Stimulated activated CD4-positive, alpha-beta T cell treated with anti-CD3 and anti-CD28 coated beads, Interleukin-15, amount 100 ng/mL, for 48 hours (primary cell): ENCODE measurements at places on chromosomes 7 and 10.
A peak's percentile ranks its signal among the peaks of the same experiment; 100 is the strongest.

DNA sequence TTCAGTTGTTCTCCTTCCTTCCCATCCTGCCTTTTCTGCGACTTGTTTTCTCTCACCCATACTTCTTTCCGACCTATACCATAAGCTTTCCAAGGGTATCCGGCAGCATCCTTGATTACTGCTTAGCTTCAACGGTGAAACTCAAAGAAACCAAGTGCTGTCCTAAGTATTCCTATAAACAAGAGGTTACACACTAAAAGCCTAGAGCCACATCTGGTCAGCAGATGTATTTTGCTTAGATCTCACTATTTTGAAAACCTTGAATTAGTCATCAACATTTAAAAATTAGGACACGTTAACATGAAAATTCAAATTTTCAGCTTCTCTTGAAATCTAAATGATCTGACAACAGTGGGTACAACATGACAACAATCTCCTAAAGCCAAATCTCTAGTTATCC is 20.0 kb downstream of the ARHGAP21 start:
- DNase-seq, result no peak

GRCh38 chr10:615583-616152 is 73.8 kb downstream of the DIP2C start:
- DNase-seq, result no peak

- DNase-seq, result no peak
Measured at GRCh38 chr7:33964417-33965182, 59.3 kb downstream of the BMPER start.

DNA sequence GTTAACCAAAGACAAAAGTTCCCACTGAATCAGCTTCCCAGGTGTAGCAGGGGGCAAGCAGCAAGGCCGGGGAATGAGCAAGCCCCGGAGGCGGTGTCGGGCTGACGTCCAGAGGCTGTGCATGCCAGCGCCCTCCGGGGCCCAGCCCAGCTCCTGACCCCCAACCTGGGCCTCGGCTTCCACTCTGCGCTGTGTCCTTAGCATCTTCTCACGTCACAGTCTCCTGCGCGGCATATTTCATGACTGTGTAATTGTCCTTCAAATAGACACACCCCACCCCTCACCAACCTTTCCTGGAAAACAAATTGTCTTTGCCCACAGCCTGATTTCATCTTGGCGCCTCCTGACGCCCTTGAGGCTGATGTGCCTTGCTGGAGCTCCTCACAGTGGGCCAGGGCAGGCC is 133.5 kb downstream of the RGS10 start:
- no peak for DNase-seq

DNA sequence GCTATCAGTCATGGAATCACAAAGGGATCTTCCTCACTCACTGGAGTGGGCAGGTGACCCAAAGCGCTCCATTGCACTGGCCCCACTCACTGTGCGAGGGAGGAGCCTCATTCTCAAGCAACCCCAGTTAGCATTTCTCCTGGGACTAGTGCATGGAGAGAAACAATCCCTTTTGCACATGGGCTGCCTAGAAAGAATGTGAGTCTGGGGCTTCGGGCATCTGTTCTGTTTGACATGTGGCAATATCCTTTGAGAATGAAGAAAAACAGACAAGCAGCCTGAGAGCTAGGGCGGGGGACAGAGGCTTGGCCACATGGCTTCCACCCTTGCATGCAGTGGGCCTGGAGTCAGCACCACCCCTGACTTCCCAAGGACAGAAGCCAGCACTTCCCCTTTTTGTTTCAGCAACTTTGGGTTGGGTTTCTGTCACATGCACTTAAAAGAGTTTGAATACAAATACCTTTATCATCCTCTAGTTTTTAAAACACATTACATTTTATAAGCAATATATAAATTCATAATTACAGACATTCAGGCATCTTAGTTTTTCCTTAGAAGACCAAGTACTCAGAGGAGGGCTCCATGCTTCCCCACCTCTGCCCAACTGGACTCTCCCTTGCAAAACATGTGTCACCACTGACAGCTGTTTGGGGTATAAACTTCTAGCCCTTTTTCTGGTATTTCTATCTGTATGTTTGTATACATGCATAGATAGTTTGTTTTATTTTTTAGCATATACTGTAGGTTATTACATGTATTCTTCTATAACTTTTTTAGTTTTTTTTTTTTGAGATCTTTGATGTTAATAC is 73.8 kb downstream of the RBM20 start:
- DNase-seq, result no peak

- DNase-seq, result no peak
Measured at GRCh38 chr7:50828801-50829200, 46.1 kb upstream of the GRB10 start.

- DNase-seq, result no peak
Measured at GRCh38 chr10:6382081-6382480, 179.3 kb downstream of the PFKFB3 start.

GRCh38 chr7:111788286-111789047 is 226.2 kb upstream of the IMMP2L start:
- no peak for DNase-seq

DNA sequence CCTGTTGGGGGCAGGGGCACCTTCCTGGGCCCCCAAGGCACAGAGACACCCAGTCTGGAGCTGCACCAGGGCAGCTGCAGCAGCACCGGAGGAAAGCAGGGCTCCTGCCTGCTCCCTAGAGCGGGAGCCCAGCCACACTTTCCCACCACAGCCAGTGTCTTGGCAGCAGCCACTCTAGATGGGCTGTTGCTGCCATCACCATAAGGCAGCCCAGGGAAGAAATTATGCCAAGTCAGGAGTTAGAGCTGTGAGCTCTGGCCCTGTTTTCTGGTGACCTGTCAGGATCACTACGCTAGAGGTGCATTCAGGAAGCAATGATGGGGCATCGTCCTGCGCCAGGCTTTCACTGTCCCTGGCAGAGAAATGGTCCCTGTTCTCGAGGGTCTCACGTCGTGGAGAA is 38.0 kb upstream of the ZNRF2 start:
- DNase-seq, result no peak

GRCh38 chr7:7972922-7973594 is 4.5 kb downstream of the GLCCI1 start:
- DNase-seq, result no peak

DNA sequence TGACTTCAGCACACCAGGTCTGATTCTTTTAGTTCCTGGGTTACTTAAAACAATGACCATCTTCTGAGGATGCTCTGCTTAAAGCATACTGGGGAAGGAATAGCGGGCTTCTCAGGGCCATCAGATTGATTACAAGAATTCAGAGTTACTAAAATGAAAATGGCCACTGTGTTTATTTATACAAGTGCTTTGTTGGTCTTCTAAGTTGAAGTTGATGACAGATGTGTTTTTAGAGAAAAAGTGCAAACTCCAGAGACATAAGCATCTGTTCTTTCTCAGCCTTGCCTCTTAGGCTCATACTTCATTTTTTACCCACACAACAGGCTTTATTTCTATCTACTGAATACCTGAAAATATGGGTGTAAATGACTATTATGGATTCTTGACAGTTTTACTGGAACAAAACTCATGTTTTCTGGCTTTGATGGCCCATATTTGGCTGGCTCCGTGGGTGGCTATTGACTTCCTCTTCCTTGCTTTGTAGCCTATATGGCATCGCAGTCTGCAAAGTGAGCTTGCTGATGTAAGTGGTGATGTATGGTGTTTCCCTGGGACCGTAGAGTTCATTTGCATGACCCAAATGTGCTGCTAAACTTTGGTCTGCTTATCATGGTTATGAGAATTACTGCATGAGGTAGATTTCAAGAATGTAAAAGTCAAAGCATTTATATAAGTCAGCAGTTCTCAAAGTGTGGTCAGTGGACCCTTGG is 121.3 kb downstream of the BMPER start:
- no peak for DNase-seq

DNA sequence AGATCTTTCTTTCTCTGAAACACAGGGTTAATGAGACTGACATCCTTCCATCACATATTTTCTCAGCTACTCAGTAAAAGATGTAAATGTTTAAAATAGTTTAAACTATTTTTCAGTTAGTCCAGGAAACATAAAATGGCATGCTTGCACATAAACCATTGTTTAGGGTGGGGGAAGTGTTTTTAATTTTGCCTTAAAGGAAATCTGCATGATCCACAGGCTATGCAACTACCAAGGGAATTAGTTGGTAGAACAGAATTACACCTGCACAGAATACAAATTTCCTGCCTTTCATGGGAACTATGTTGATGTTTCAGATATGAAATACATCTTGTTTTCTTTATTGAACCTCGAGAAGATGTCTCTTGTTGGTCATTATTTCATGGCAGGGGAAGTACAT is 10.6 kb downstream of the CAV1 start:
- no peak for DNase-seq

- no peak for DNase-seq
Measured at GRCh38 chr7:112336936-112337576, 113.2 kb upstream of the IFRD1 start.

DNA sequence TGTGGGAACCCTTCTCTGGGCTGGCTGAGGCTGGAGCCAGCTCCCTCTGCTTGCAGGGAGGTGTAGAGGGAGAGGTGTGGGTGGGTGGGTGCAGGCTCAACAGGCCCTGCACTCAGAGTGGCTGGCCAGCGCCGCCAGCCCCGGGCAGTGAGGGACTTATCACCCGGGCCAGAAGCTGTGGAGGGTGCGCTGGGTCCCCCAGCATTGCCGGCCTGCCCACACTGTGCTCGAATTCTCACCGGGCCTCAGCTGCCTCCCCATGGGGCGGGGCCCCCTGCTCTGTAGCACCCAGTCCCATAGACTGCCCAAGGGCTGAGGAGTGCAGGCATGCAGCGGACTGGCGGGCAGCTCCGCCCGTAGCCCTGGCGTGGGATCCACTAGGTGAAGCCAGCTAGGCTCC is 190.7 kb upstream of the TAC1 start:
- DNase-seq, result no peak

DNA sequence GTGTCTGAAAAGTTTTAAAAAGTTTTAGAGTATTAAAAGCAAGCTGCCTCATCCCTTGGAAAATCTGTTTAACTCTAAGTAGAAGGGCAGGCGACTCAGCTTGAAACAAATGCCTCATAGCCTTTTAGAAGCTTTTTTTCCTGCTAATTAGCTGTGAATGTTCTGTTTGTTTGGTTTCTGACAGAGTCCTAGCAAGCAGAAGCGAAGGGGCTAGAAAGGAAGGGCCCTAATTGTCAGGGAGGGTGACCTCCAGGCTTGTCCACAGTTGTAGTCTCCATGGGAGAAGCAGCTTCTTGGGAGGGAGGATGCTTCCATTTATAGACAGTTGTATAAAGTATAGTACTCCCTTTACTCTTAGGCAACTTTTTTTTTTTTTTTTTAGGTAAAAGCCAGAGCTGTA is 90.9 kb downstream of the DNAJC1 start:
- DNase-seq, result no peak

GRCh38 chr10:106682175-106682574 is 482.3 kb downstream of the SORCS1 start:
- DNase-seq, result no peak

DNA sequence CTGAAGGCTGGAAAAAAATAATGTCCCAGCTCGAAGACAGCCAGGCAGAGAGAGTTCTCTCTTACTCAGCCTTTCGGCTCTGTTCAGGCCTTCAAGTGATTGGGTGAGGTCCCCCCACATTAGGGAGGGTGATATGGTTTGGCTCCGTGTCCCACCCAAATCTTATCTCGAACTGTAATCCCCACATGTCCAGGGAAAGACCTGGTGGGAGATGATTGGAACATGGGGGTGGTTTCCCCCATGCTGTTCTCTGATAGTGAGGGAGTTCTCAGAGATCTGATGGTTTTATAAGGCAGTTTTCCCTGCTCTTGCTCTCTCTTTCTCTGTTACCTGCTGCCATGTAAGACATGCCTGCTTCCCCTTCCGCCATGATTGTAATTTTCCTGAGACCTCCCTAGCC is 36.6 kb upstream of the LEP start:
- no peak for DNase-seq

- DNase-seq, result no peak
Measured at GRCh38 chr10:74234569-74234968, 83.5 kb downstream of the ADK start.

DNA sequence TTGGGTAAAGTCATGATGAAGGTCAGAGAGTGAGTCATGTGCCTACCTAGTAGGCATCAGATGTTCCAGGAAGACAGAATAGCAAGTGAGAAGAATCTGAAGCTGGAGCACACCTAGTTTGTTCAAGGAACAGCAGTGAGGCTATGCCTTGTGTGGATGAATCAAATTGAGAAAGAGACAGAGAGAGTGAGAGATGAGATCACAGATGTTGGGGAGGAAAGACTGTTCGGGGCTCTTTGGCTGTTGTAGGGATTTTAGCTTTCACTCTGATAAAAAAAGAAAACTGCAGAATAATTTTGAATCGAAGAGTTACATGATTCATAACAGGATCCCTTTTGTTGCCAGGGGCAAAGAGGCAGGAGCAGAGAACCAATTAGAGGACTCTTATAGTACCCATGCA is 6.3 kb downstream of the LIPF start:
- peak; percentile 4 for DNase-seq

GRCh38 chr10:13859979-13860654 is 273.4 kb downstream of the PRPF18 start:
- DNase-seq, result no peak

- no peak for DNase-seq
Measured at GRCh38 chr10:133132473-133133291, 27.3 kb upstream of the KNDC1 start.

GRCh38 chr7:35289376-35289775 is 35.5 kb upstream of the TBX20 start:
- DNase-seq, result no peak

- no peak for DNase-seq
Measured at GRCh38 chr10:79159141-79159651, 90.4 kb downstream of the ZMIZ1 start.

GRCh38 chr10:102752266-102752930 is 8.7 kb downstream of the WBP1L start:
- no peak for DNase-seq

GRCh38 chr10:124292911-124293615 is 125.7 kb downstream of the OAT start:
- no peak for DNase-seq

DNA sequence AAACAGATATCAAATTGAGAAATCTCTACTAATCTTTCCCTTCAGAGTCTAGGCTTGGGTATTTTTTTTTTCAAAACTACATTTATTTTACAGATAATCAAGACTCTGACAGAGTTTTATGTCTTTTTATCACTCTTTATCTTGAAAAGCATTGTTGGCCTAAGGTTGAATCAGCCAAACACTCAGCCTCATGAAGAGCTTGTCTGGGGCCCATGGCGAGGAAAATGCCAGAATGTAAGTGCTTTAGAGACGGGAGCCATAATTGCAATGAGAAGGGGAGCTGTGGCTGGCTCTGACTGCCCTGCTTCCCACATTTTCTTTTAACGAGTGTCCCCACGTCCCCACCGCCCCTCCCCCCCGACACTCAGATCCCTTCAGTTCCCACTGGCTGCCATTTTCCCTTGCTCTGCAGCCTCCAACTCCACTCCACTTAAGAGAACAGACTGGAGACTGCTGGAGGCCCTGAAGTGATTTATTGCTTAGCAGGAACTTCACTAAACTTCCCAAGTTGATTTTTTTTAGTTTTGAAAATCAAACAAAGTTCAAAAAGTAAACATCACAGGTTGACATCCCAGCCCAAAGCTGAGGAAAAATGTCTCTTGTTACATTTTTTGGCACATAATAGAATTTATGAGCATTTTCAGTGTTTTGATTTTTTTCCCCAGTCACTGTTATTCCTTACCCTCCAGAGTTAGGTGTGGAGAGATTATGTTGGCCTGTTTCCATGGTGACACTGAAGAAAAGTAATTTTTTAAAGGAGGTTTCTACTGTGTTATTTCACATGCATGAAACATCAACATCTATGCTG is 637.5 kb upstream of the GALNT17 start:
- no peak for DNase-seq
